Choroid plexus epithelial cell (primary cell): ENCODE measurements at places on chromosomes 11 and 22.

DNA sequence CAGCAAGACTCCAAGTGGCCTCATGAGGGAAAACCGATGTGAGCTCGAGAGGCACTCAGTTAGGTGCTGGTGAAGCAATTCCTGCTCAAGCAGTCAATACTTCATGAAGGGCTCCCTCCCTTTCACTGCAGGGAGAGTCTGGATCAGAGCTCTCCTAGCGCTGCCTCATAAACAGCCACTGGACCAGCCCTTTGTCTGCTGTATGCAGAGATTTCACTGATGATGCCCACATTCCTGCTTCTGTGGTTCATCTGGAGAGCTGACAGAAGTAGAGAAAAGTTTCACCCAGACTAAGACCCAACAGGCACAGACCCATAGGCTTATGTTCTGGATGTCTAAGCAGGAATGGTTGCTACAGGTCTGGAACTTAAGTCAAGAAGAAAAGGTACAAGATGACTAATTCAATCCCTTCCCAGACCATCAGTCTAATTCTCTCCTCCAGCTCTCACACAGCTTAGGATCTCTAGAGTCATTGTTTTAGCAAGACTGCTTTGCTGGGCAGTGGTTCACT, 4.0 kb downstream of the UCP2 start:
- no peak for DNase-seq

DNA sequence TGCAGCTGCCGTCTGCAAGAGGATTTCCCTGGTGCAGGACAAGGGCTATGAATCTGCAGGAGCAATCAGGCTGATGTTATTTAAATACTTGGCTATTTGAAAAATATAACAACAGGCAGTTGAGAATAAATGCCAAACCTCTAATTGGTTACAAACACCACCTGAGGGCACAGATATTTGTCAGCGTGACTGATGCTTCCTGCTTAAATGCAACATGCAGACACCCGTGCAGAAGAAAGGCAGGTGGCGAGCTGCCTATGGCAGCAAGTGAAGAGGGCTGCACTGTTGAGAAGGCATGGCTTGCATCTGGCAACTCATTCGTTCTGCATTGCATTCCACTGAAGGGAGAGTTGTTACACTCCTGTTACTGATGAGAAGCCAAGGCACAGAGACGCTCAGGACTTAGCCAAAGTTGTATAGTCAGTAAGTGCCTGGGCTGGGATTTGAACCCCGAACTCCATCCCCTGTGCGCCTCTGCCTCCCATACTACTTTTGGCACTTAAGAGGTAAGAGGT, 350.6 kb downstream of the TENM4 start:
- DNase-seq = no peak

DNA sequence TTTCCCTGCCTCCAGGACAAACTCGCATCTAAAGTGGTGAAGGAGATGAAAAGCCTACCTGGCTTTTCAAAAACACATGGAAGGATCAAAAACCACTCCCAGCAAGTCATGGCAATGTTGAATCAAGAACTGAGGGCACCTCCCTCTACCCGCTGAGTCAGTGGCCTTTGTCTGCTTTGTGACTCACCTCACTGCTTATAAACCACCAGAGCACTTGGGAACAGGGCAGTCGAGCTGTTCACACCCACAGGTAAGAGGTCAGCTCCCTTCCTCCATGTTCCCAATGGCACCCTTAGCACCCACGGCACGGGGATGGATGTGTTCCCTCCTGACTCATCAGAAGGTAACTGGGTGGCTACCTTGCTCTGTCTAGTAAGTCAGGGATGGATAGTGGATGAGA, 21.7 kb downstream of the TENM4 start:
- no peak for DNase-seq

DNA sequence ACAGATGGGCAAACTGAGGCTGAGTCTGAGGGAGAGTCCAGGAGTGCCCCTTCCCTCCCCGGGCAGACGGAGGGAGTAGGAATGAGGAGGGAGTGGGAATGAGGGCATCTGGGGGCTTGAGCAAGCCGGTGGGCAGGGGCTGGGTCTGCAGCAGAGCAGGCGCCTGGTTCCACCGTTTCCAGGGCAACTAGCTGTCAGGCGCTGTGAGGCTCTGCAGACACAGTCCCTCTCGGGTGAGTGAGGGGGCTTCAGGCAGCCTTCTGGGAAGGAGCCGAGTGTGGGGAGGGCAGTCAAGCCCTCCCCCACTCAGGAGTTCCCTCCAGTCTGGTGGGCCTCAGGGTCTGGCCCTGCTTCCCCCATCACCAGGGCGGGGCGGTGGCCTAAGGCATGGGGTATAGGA, 19.0 kb downstream of the TMEM258 start:
- DNase-seq = no peak

GRCh38 chr11:45669956-45670355, 4.5 kb upstream of the CHST1 start:
- DNase-seq = no peak

DNA sequence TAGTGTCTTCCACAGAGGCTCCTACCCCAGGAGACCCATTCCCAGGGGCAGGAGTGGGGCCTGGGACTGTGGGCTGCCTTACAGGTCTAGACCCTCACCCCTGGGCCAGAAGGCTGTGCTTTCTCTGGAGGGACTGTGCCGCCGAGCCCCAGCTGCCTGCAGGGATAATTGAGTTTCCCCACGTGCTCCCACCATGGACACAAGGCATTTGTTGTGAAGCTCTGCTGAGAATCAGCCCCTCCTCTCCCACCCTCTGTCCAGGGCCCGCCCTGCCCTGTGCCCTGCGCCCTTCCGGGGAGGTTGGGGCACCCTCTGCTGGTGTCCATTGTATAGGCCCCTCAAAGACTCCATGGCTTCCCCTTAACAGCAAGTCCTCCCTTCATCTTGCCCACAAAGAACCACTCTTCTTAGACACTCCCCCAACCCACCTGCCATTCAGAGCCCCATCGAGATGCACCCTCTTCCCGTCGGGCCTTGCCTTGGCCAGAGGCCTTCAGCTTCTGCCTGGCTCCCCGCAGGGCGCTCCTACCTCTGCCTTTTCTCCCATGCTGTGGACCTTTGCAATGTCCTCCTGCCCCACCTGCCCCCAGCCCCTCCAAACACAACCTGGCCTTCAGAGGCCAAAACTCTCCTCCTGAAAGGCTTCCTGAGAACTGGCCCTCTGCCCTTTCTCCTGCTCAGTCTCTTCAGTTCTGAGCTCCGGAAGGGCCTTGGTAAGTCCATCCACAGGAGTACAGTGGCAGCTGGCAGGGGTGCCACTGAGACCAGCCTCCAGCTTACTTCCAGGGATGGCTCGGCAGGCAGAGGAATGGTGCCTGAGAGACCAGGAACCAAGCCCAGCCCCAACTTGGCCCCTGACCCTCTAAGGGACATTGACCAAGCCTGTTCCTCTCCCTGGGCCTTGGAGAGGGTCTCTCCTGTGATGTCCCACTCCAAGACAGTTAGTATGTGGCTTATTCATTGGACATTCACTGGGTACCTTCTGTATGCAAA, 22.4 kb downstream of the DUSP8 start:
- no peak for DNase-seq

- DNase-seq = no peak
Observed at GRCh38 chr11:59178402-59178801, 6.5 kb downstream of the DTX4 start.

DNA sequence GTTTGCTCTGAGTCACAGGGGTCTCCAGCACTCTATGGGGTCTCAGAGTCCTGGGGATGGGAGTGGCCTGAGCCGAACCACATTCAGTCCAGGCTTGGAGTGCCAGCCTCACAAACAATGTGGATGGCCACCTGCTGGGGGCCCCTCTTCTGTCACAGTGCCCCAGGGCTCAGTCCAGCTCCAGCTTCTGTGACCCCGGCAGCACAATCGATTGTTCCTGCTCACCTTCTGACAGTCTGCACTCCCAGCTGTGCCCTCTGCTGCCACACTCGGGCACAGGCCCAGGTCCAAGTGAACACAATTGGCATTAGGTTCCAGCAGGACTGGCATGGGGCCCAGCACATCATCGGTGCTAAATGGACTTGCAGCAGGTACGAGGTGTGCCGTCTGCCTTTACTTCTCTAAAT, 84.8 kb downstream of the TP53I11 start:
- DNase-seq = no peak

- DNase-seq = no peak
Observed at GRCh38 chr11:67517784-67518552, 5.3 kb downstream of the CABP2 start.

GRCh38 chr22:46695346-46696228, 42.5 kb downstream of the CERK start:
- no peak for DNase-seq
